Kidney (tissue), 22 donors: ENCODE measurements at places on chromosomes 6 and 20. TPM values are rescaled to one million over a fixed set of nuclear protein-coding genes. Genes with fewer than 3 reads are reported as not detected.

The ZBP1 gene
- 3.7 TPM for total RNA-seq

The TMC2 gene
- not detected for total RNA-seq

- DNase-seq: no peak
Observed at GRCh38 chr6:166683477-166683876, 56.4 kb upstream of the RPS6KA2 start.

GRCh38 chr20:19786311-19786710 lies 28.3 kb downstream of the RIN2 start:
- no peak for DNase-seq

- DNase-seq: no peak
Observed at GRCh38 chr6:22027040-22027725, 269.7 kb downstream of the PRL start.

DNA sequence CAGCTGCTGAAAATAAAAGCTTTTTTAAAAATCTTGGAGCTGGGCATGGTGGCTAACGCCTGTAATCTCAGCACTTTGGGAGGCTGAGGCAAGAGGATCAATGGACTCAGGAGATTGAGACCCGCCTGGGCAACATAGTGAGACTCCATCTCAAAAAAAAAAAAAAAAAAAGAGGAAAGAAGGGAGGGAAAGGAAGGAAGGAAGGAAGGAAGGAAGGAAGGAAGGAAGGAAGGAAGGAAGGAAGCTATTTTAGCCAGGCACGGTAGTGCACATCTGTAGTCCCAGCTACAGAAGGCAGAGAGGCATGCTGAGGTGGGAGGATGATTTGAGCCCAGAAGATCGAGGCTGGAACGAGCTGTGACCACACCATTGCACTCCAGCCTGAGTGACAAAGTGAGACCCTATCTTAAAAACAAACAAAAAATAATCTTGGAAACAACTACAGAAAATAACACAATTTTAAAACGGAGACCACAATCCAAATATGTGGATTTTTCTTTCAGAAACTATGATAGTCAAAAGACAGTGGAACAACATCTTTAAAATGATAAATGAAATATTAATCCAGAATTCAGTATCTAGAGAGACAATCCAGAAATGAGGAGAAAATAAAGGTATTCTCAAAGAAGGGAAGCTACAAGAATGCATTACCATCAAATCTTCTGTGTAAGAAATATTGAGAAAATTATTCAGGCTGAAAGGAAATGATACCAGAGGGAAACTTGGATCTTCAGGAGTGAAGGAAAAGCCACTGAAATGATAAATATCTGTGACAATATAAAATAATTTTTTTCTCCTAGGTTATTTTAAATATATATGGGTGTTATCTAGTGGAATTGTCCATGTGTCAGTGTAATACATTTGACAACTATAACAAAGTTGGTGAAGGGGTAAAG lies 182.0 kb downstream of the GPX5 start:
- DNase-seq: no peak

- DNase-seq: no peak
Observed at GRCh38 chr6:31158863-31159855, 770 bp downstream of the TCF19 start.

- no peak for DNase-seq
Observed at GRCh38 chr20:52724541-52724940, 247.6 kb upstream of the TSHZ2 start.

The VWA7 gene
- 32.5 TPM for total RNA-seq

- no peak for DNase-seq
Observed at GRCh38 chr6:32397252-32397920, 9.6 kb downstream of the BTNL2 start.

GRCh38 chr6:143232849-143233248 lies 172.2 kb downstream of the AIG1 start:
- no peak for DNase-seq

GRCh38 chr6:44481056-44481455 lies 93.5 kb downstream of the CDC5L start:
- DNase-seq: no peak

The BTNL2 gene
- not detected for total RNA-seq

DNA sequence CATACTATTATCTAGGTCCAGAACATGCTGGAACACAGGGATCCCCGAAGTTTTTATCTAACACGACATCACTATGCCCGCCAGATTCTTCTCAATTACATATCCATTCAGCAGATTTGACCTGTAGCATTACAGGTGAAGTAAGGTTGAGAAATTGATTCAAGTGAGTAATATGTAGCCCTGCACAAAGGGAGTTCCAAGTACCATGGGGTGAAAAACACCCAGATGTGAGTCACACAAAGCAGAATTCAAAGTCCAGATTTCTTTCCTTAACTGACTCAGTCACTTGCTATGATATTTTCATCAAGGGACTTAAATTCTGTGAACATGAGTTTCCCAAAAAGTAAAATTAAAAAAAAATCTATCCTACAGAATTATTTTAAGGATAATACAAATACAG lies 655.4 kb upstream of the PTCHD4 start:
- no peak for DNase-seq

DNA sequence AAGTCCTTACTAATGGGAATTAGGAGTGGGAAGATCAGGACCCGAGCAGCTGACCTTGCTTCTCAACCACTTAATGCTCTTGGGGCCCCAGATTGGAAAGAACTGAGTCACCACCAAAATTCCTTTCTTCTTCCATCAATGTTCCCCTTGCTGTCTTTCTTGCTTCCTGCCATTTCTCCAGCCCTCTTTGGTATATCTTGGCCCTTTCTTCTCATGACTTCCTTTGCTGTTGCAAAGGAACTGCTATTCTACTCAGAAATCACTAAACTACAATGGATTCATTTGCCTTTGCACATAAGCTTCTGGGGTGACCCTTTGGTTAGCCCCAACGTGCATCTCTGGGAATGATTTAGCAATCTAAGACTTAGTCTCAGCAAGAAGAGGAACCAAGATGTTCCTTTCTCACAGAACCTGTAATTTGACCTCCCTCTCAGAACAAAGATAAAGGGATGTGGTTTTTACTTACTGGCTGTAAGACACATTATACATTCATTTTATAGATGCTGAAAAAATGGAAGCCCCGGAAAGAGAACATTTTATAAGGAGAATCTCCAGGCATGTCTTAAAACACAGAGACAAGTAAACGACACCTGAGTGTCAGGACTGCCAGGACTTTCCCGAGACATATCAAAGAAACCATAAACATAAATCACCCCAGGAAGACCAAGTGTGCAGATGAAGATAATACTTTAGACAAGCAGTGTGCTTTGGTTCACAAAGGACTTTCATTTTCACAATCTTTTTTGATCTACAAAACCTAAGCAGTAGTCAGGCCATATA lies 99.0 kb upstream of the TNFAIP3 start:
- no peak for DNase-seq

- DNase-seq: no peak
Observed at GRCh38 chr6:7033202-7033601, 74.6 kb upstream of the RREB1 start.

The BPIFB2 gene
- total RNA-seq: not detected

The IFT52 gene
- 35.2 TPM for total RNA-seq

DNA sequence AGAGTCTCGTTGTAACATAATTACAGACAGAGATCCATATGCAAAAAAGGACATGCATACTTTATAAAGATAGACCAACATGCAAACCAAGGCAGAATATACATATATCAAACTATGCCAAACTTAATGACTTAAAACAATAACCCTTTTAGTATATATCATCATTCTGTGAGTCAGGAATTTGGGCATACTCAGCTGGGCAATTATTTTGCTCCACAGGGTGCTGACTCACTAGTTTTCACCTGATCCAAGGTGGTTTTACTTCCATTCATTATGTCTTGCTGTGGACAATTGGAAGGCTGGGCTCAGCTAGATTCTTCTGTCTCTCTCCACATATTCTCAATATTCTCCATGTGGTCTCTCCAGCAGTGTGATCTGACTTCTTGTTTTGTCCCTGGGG lies 41.2 kb upstream of the RNF146 start:
- DNase-seq: no peak

- no peak for DNase-seq
Observed at GRCh38 chr6:315921-316752, 23.9 kb downstream of the DUSP22 start.

DNA sequence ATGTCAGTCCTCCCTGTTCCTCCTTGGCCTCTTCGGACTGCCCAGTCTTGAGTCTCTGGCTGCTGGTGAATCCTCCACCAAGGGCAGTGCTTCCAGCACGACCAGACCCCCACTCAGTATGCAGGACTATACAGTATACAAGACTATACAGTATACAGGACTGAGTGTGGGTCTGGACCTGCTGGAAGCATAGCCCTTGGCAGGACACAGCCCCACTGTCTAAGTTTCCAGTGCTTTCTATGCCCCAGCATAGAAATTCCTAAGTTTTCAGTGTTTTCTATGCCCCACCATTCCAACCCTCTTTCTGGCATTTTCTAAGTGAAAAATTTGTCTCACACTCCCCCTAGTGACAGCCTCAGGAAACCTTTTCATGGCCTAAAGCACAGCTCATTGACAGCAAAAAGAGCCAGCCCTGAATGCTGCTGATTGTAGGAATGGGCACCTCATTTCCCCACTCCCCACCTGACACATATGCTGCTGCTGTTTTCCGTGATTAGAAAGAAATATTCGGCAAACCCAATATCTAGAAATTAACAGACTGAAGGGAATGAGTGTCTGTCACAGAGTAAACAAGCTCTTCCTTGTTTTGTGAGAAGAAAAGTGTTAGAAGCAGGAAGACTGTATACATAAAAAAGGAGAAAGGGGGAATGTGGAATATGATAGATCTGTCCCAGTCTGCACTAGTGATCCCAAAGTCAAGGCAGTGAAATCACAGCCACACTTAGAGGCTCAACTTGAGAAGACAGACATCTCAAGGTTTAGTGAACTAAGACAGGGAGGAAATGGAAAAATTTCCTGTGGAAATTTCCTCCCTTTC lies 206.9 kb downstream of the IBTK start:
- DNase-seq: no peak

- no peak for DNase-seq
Observed at GRCh38 chr20:12970372-12970821, 38.4 kb upstream of the SPTLC3 start.

- DNase-seq: peak; percentile 55
Observed at GRCh38 chr6:125787791-125788190, 3.0 kb upstream of the NCOA7 start.

DNA sequence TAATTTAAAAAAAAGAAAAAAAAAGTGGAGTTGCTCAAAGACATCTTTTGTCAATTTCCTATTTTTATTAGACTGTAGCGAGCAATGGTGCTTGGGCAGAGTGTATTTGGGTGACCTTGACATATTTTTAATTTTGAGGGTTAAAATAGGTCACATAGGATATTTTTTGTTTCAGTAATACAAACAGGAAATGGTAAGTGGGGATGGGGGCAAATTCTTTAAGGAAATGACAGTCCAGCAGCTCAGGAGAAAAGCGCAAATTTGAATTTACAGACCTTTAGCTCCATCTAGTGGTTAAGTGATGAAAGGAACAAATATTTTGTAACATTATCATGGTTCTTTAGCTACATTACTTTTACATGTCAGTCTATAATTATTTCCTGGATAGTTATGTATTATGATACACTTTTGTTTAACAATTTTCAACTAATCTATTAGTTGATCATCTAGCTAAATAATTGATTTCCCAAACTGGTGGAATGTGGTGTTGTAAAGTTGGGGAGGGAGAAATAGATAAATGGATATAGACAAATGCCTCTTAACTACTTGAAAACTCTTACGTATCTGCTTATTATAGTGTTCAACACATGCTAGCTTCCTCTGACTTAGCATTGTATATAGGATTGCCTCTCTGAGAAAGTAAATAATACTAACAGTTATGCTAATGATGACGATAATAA lies 10.0 kb downstream of the CITED2 start:
- no peak for DNase-seq

GRCh38 chr6:5850848-5851255 lies 155.9 kb downstream of the NRN1 start:
- DNase-seq: no peak

The MCUR1 gene
- total RNA-seq: 24.1 TPM

DNA sequence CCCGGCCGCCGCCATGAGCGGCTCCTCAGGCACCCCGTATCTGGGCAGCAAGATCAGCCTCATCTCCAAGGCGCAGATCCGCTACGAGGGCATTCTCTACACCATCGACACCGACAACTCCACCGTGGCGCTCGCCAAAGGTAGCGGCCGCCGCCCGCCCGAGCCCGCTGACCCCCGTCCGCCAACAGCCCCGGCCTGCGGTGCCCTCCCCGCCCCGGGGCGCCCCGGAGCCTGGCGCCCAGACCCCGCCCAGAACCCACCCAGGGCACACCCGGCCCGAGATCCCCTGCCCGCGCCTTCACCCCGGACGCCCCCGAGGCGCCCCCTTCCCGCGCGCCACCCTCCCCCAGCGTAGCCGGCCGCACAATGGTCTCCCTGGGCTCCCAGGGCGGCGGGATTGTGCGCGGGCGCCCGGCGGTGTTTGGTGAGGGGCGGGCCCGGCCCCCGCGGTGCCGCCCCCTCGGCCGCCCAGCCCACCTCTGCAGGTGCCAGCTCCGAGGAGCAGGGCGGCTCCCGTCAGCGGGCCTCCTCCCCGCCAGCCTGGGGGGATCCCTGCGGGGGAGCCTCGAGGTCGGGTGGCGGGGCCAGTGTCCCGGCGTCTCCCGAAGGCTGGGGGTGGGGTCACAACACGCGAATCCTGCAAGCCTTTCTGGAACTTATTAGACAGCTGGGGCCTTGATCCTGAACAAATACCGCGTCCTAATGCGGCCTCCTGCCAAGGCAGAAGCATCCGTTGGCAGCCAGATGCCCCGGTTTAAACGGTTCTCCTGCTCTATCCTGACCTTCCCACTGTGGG lies 577 bp downstream of the LSM14B start:
- DNase-seq: peak; percentile 89

- DNase-seq: peak; percentile 91
Observed at GRCh38 chr6:33014841-33015634, 5.6 kb upstream of the HLA-DOA start.

DNA sequence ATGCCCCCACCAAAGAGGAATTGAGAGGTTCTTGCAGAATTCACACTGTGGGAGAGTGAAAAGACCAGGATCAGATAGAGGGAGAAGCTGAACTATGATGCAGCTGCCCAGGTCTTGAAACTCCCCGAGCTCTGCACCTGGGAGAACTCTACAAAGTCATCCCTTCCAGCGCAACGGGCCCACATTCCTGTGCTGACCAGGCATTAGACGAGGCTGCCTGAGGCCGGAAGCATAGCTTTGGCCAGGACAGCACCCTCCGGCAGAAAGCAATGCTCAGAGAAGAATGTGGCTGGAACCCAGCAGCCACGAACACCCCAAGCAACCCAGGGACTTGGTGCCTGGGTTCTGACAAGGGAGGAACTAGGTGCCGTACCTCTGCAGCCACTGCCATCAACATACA lies 281.5 kb upstream of the CDH4 start:
- no peak for DNase-seq

GRCh38 chr6:2477666-2478065 lies 232.3 kb upstream of the GMDS start:
- DNase-seq: no peak

DNA sequence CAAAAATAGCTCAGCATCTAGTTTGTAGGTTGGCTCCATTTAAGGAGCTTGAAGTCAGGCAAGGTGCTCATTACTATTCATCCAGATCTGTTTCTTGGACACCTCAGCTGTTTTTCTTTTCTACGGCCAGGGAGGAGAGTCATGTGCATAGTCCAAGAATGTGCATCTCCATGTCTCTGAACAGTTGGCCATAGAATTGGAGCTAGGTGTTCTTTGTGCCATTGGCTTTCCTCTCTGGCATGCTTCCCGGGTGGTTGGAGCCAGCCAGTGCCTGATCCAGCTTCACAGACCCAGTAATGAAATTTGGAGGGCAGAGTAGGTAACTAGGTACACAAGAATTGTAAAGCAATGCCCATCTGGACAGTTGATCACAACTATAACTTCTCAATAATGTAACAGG lies 21.6 kb downstream of the EYA4 start:
- no peak for DNase-seq

The XKR7 gene
- total RNA-seq: 0.06 TPM

GRCh38 chr6:144434308-144434990 lies 149.3 kb downstream of the UTRN start:
- DNase-seq: no peak

The RAET1E gene
- total RNA-seq: 1.0 TPM
